ENCODE measurements at places on chromosomes 12 and 14.
A peak's percentile ranks its signal among the peaks of the same experiment; 100 is the strongest.

GRCh38 chr12:47039756-47040155 is 39.7 kb upstream of the PCED1B start:
- no peak for ATAC-seq

DNA sequence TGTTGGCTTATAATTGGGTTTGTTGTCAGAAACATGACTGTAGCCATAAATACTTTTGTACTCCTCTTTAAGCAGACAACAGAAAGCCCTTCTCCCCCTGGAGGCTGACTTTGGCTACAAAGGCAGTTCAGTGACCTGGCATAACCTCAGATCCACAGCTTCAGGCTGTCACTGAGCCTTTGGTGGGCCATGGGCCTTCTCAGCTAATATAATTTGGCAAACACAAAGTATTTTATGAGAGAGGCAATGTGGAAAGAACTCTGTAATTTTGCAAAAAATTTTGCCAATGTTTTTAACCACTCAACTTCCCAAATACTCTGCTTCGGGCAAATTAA is 15.5 kb upstream of the MGP start:
- peak; percentile 37 for ATAC-seq

DNA sequence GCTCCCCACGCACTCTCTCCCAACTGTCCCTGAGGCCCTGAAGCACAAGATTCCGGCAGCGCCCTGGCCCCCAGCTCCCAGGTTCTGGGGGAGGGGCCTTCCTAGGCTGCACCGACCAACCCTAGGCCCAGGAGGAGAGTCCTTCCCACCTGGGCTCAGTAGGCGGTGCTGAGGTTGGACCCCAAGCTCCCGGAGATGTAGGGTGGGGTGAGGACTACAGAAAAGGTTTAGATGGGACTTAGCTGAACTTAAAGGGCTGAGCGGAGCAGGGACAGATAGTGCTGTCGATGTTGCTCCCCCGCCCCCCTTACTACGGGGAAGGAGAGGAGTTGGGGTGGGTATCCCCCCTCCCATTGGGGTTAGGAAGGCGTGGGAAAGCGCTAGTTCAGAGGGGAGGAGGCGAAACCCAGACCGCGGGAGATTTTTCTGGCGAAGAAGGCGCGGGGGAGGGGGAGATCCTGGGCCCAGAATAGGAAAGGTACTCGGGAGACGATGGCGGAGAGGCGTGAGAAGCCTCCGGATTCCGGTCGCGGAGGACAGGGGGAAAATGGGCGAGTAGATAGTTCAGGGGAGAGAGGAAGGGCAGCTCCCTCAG is 4.2 kb upstream of the BAZ2A start:
- no peak for ATAC-seq

- ATAC-seq: no peak
Measured at GRCh38 chr12:75827061-75827460, 204.5 kb downstream of the PHLDA1 start.

GRCh38 chr12:82461836-82462235 is 103.5 kb downstream of the METTL25 start:
- no peak for ATAC-seq

DNA sequence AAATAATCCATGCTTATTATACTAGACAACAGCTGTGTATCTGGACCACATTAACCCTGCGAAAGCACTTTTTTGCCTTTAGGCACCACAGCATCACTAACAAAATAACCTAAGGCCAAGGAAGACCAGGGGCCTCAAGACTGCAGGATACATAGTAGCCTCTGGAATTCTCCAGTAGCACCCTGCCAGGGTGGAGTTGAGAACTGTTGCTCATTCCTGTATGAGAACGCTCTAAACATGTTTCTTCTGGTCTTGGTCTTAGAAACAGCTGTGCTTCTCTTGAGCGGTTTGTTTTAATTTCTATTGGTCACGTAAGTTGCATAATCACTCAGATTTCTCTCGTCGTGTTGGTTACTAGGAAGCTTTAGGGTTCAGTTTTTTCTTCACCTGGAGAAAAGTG is 7.9 kb downstream of the B4GALNT3 start:
- no peak for ATAC-seq

- peak; percentile 75 for ATAC-seq
Measured at GRCh38 chr12:25436206-25437030, 116.7 kb downstream of the LMNTD1 start.

- no peak for ATAC-seq
Measured at GRCh38 chr14:68894123-68894522, 85.0 kb downstream of the ACTN1 start.

GRCh38 chr12:111269718-111270117 is 99.2 kb downstream of the PHETA1 start:
- ATAC-seq: no peak

GRCh38 chr12:92193846-92194245 is 48.2 kb upstream of the BTG1 start:
- ATAC-seq: no peak

DNA sequence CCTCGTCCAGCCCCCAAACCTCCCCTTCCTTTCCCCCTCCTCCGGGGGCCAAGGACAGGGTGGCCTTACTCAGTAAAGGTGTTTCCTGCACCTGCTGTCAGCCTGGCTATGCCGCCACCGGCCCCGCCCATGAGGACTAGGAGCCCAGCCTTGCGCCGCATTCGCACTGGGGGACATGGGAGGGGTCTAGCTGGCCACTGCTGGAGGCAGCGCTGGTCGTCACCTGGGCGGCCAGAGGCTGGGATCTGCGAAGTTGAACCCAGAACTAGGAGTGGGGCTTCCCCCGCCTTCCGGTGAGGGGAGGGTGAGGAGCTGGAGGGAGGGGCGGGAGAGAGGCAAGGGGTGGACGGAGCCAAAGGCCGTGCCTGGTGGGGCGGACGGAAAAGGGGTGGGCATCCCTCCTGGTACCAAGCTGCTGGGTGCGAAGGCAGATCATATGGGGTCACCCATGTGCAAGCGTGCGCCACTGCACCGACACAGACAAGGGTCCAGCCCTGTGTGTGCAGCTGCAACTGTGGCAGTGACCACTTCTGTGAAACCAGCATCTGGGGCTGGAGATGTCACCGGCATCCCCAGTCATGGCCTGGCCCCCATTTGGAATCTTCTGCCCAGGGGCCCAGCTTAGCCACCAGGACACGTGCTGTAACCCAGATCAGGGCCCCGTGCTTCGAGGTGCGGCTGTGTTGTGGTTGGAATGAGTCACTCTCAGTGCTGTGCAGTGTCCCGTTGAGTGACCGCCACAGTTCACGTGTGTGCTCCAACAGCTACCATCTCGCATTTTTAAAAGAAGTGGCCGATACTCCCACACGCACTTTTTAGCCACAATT is 8.5 kb downstream of the AMN start:
- peak; percentile 21 for ATAC-seq

GRCh38 chr14:55579724-55580469 is at the start of gene KTN1:
TSS of gene KTN1 (plus strand) at chr14:55580207. CDS start at chr14:55612049, 31,842 bp downstream.
- ATAC-seq: peak; percentile 92

- peak; percentile 89 for ATAC-seq
Measured at GRCh38 chr14:101235335-101236103, 325.8 kb upstream of the DIO3 start.

GRCh38 chr12:34398366-34398705 is 376.0 kb downstream of the ALG10 start:
- no peak for ATAC-seq

Measured in SK-N-SH treated with all-trans-retinoic acid at 6 μM for 48 hours (cell line).